ENCODE measurements at places on chromosomes 1 and 21.

GRCh38 chr21:43880111-43880985 lies 15.3 kb downstream of the AGPAT3 start:
- DNase-seq = no peak

DNA sequence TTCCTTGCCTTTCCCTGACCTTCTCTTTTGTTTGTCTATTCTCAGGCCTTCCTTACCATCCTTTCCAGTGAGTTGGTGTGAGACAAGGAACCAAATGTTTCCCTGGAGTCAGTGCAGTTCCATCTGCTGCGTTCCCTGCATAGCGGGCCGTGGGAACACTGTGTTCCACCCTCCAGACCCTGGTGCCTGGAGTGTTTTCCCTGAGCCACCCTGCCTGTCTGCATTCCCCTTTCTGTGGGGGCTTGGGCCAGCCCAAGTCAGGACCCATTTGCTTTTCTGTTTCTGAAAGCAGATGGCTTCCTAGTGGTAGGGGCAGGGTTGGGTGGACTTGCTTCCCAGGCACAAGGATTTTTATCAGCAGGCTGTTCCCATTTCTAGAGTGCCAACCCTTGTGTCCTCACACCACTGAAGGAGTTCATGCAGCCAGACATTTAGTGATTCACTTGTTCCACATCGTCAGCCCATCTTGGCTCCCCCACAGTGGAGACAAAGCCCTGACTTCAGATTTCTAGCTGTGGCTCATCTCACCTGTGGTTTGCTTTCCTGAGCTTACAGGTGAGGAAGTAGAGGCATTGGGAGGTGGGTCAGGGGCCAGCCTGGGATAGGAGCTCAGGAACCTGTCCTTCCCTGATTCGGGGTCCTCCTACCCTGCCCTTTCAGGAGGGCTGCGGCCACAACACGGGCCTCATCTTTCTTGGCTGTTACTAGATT lies 14.1 kb upstream of the MYOG start:
- DNase-seq = no peak

GRCh38 chr21:38861056-38861455 lies 55.3 kb downstream of the ETS2 start:
- DNase-seq = no peak

- DNase-seq = no peak
Measured at GRCh38 chr1:36938819-36939218, 95.5 kb downstream of the GRIK3 start.

DNA sequence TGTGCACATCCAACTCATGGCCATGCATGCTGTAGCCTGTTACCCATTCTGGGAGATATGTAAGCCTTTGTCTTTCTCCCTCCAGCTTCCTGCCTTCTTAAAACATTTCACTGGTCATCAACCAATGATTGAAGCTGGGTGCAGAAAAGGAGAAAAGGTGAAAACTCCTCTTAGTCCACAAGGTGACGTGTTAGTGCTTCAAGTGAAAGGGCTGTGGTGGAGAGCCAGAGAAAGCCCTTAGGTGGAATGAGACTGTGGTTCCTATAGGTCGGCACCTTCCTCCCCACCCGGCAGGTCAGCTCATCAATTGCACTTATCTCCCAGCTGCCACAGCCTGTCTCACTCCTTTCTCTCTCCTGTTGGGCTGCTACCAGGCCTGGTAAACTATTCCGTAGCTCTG lies 30.4 kb downstream of the ERG start:
- DNase-seq = no peak

DNA sequence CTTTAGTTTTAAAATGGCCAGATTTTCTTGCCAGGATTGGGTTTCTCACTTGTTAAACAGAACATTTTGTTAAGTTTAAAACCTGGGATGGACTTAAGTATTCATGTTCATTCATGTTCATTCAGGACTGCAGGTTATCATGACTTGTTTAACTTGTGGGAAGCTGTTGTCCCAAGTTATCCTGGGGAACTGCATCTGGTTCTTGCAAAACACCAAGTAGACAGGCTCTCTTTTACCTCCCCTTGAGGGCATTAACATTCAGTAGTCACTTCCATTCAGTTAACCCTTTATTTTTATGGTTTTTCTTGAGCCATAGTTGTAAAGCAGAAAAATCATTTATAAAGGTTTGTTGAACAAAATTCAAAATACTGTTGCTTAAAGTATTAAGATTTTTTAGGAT lies 8.1 kb downstream of the SOD1 start:
- no peak for DNase-seq

DNA sequence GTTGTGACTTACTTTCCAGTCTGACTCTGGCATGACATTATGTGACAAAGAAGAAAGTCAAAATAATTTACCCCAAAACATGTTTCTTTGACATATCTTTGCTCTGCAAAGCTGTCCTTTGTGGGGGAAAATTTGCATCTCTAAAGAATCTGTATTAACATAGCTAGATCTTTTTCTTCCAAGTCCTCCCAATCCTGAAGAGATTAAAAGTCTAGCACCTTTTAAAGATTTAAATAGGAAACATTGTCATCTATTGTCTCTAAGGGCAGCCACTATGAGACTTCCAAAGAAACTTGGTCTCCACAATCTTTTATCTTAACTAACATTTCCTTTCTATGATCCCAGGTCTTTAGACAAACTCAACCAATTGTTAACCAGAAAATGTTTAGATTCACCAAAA lies 16.0 kb downstream of the LRRC3 start:
- no peak for DNase-seq

DNA sequence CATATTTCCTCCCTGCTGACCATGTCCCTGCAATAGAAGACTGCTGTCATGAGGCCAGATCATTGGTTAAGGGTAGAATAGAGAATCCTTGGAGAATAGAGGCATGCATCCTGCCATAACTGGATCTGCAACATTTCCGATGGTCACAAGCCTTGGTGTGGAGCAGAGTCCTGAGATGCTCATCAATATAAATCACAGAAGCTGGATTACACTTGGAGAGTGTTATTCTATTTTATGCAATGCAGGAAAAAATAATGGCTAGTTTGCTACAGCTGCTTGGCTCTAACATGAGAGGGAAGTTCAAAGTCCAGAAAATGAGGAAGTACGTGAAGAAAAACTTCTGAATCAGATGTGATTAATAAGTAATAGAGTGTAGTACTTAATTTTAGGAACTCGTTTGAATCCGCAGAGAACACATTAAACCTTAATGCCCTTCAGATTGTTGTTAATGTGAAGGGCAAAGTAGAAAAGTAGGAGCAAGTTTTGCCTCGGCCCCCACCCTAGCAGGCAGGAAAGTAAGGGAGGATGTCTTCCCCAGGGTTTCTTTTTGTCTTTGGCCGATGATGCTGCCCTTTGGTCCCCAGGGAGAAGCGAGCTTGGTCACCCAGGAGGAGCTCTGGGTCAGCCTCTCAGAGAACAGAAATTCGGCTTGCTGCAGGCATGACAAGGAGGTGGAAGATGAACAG lies 59.5 kb downstream of the KCNK1 start:
- DNase-seq = no peak

DNA sequence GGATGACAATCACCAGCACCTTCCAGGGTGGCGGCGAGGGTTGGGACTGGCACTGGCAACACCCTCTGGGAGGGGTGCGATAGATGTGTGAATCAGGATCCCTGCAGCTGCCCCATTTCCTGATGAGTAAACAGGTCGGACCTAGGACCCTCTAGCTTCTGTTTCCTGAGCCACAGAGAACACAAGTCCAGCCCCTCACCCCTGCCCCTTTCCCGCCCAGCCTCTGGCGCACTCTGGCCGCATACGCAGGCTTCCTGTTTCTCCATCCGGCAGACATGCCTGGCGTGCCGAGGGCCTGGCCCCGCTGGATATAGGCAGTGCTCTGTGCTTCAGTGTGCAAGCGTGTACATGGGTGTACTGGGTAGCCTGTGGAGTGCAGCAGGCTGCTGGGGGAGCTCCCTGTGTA lies 4.6 kb downstream of the PEAR1 start:
- DNase-seq = no peak

All from Caco-2 (cell line).